ENCODE measurements at places on chromosomes 6 and 20.

DNA sequence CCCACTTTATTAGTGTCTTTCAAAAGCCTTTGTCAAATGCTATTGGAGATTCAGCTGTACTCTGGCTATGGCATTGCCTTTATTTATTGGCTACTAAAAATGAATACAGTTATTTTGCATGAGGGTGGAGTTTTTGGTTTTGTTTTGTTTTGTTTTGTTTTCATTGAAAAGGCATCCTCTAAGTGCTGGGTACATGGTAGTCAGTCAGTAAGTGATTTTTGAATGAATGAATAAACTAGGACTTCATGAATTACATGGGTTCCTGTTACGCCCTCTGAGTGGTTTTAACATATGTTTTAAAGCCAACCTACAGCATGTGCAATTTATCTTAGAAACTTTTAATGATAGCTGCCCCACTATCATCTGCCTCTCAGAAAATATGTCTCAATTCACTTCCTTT lies 38.9 kb upstream of the ENPP1 start:
- DNase-seq = no peak

DNA sequence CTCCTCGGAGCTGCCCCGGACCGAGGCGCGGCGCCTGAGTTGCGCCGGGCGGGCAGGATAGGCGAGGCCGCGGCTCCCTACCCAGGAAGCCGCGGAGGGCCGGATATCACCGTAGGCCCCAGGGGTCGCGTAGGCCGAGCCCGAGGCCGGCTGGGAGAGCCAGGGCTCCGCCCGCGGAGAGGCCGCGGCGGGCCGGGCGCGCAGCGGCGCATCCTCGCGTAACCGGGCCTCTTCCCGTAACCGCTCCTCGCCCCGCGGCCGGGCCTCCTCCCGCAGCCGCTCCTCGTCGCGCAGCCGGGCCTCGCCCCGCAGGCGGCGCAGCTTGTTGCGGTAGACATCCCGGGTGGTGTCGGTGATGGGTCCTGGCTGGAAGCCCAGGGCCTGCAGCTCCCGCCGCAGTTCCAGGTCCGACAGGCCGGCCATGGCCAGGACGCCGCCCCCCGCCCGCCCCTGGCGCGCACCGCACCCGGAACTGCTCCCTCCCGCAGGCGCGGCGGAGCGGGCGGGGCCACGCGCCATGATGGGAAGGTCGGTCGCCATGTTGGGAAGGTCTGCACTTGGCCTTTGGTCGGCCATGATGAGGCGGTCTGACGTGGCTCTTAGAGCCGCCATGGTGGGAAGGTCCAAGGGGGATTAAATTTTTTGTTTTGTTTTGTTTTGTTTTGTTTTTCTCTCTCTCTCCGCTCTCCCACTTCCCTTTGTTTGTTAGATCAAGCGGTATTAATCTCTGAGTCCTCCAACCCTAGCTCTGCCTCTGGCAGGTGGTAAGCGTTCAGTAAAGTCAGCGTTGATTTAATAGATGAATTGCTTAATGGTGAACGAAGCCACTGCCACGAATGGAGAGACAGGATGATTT lies at the start of gene LEMD2:
TSS of gene LEMD2 (minus strand) at position 437 of the 856 bp plus-strand sequence. CDS start at position 423, 14 bp downstream.
- peak; percentile 90 for DNase-seq

GRCh38 chr6:153043719-153044118 lies 41.2 kb upstream of the MTRF1L start:
- no peak for DNase-seq

- no peak for DNase-seq
Measured at GRCh38 chr6:24646771-24647170, 780 bp upstream of the KIAA0319 start.

- no peak for DNase-seq
Measured at GRCh38 chr6:86973088-86973487, 35.8 kb downstream of the HTR1E start.

DNA sequence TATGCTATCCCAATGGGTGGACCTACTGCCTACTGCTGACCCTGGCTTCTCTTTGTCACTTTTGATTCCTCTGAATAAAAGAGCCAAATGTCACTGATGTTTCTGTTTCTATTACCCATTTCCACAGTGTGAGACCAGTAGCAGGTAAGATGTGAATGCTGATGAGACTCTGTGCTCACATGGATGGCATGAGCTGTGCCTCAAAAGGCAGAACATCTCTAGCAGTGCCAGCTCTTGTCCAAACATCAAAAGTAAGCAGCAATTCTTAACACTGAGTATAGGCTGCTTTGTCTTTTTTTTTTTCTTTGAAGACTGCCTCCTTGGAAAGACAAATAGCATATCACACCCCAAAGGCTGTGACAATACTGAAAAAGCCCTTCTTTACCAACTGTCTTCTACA lies 459.2 kb upstream of the RUNX2 start:
- DNase-seq = no peak

GRCh38 chr20:62860391-62860923 lies 1.2 kb downstream of the TCFL5 start:
- no peak for DNase-seq

GRCh38 chr6:163752446-163752845 lies 337.9 kb downstream of the QKI start:
- no peak for DNase-seq

DNA sequence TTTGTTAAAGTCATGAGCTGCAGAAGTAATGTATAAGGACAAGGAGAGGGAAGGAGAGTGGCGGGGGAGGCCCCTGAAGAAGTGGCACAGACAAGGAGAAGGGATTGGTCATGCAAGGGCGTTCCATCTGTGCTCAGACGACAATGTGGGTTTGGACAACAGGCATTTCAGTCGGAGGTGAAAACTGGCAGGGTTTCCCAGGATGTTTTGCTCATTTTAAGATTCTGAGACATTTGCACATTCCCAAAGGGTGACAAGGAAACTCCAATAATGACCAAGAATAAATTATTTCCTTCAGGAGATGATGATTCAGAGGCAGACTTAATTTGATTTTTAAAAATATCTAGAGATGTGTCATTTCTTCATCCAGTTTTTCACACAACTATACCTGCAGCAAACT lies 181.8 kb downstream of the HIVEP2 start:
- DNase-seq = peak; percentile 66

DNA sequence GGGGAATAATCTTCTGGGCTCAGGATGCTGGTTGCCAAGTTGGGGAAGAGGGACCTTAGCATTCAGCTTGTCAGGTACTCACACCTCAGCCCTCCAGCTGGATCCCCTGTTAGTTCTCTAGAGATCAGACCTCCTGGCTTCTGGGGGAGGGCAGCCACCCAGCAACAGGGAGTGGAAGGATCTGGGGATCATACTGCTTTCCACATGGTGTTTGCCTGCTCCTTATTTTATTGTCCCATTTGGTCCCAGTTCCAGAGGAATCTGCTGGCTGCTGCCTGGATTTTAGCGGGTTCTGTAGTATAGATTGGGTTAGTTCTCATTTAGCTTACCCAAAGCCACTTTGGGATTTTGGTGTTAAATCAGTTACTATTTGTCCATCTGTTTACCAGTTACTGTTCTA lies 29.3 kb downstream of the KAT14 start:
- DNase-seq = no peak

DNA sequence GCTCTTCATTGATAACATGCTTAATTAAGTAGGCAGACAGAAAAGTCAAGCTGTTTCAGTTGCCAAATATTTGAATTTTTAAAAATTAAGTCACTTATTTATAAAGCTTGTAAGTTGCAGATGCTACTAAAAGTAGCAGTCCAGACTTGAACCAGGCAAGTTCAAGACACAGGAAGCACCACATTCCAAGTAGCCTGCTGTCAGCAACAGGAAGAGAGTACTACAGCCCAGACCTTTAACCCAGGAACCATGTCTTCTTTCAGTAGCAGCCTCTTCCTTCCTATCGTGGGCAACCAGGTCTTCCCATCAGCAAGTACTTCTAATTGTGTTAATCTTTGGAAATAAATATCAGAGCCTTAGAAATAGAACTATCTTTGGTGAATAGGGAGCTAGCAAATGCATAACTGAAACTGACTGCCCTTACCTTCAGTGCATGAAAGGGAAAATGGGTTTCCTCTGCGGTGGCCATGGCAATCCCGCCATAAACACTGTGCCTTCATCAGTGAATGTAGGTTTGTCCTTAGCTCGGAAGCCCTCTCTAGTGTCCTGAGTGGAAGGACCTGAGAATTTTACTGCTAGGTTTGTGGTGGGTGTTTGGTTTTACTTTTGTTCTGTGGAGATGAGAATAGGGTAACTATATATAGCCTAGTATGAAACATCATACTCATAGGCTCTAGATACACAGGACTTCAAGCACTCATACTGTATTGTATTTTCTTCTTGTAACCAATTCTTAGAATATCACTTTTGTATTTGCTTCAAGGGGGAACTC lies 95.6 kb downstream of the SYCP2 start:
- DNase-seq = no peak

- DNase-seq = no peak
Measured at GRCh38 chr6:147042679-147043078, 161.5 kb upstream of the STXBP5 start.
